ENCODE measurements at places on chromosomes 1 and 21.
A peak's percentile ranks its signal among the peaks of the same experiment; 100 is the strongest.

DNA sequence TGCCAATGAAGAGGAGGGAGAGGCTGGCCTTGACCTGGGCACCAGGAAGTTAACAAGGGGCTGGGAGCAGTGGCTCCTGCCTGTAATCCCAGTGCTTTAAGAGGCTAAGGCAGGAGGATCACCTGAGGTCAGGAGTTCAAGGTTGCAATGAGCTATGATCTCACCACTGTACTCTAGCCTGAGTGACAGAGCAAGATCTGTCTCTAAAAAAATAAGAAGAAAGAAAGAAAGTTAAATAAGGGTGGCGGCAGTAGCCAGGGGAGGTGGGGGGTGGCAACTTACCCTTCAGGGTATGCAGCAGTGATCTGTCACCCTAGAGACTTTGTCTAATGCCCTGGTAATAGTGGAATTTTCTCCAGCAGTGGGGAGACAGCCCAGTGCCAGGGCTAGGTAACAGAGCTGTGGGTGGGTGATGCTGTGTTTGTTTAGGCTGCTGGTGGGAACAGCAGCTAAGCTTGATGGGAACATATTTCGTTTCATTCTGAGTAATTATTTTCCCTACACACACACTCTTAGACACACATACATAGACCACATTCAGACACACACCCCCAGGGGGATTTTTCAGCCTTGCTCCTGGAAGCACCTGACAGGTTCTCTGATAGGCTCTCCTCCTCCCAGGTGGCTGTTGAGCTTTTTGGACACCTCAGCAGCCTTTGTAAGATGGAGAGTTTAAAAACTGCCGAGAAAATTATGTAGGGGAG, 11.3 kb upstream of the SYT6 start:
- no peak for DNase-seq

GRCh38 chr1:93565496-93566206, 116.0 kb downstream of the BCAR3 start:
- DNase-seq = no peak

GRCh38 chr21:46634966-46635323, 529 bp upstream of the PRMT2 start:
- peak; percentile 59 for DNase-seq

DNA sequence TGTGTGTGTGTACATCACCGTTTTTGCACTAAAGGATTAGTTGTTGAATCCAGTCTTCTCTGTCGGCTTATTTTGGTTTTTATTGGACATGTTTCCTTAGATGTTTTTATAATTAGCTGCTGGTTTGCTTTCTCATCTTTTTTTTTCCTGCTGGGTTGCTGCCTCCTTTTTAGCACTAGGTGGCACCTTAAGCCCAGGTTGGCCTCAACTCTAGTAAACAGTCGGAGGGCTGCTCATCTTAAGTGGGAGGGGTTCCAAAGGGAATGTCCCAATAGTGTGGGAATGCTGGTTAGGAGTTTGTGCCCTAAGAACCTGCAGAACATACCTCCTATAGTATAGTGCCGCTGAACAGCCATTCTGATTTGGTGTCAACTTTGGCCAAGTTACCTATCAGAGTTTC, 570.1 kb upstream of the CXADR start:
- DNase-seq = no peak

DNA sequence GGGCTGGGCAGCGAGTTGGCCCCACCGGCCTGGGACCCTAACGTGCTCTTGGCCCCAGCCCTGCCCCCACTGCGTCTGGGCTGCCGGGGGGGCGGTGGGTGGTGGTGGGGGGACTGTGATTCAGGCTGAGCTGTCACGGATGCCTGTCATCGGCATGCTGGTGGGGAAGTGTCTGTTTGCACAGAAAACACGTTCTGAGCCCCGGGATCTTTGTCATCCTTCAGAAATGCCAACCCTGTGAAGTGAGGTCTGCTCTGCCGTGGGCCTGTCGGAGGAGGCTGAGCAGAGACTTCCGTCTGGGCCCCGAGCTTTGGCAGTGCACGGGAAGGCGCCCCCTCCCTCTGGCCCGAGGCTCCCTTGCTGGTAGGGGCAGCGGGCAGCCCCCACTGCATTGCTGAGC, 24.3 kb upstream of the PLCH2 start:
- DNase-seq = peak; percentile 97

DNA sequence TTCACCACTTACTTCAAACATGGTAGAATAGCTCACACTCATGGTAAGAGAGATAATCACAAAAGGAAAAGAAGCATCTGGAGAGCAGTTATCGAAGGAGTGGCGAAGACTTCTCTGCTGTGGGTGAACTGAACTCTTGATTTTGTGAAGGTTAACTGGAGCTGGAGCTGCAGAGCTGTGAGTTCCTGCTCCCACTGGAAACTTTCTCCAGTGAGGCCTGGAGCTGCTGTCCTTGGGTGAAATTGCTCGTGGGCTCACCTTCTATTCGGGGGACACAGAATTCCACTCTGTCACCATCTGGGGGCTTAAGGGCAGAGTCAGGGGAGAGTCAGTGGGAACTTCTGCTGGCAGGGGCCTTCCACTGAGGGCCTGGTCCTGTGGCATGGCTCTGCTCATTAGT, 45.9 kb downstream of the MAB21L3 start:
- DNase-seq = no peak

- DNase-seq = no peak
These were observed 102.8 kb downstream of the CLIC6 start for GRCh38 chr21:34771512-34772028.

GRCh38 chr1:22754824-22755223, 44.2 kb downstream of the EPHB2 start:
- no peak for DNase-seq

DNA sequence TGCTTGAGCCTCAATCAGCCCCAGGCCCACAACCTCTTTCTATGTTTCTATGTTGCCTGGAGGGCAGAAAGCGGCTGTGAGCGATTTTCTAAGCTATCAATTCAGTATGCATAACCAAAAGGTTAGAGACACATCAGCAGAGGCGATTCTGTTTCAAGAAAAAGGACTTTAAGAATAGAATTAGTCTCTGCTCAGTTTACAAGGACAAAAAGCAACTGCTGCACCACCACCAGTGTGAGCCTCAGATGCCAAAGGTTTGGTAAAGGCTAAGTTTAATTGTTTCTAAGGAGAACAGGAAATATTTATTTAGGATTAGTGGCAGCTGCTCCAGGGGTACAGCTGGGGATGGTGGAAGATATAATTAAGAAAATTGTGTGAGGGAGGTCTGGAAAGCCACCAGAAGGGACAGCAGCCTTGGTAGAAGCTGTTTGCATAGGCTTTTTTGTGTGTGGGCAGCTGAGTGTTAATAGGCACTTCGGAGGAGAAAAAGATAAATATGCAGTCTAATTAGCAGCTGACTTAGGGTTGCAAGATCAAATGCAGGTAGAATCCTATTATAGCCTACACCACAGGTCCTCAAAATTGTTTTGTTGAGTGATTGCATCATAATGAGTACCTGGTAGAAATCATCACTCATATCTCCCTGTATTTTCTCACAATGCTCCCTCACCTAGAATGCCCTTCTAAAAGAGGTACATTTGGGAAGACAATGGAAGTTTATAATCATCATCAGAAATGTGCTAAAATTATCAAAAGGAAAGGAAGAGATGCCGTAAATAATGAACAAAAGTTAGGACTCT, 35.8 kb downstream of the ZC3H11B start:
- no peak for DNase-seq

DNA sequence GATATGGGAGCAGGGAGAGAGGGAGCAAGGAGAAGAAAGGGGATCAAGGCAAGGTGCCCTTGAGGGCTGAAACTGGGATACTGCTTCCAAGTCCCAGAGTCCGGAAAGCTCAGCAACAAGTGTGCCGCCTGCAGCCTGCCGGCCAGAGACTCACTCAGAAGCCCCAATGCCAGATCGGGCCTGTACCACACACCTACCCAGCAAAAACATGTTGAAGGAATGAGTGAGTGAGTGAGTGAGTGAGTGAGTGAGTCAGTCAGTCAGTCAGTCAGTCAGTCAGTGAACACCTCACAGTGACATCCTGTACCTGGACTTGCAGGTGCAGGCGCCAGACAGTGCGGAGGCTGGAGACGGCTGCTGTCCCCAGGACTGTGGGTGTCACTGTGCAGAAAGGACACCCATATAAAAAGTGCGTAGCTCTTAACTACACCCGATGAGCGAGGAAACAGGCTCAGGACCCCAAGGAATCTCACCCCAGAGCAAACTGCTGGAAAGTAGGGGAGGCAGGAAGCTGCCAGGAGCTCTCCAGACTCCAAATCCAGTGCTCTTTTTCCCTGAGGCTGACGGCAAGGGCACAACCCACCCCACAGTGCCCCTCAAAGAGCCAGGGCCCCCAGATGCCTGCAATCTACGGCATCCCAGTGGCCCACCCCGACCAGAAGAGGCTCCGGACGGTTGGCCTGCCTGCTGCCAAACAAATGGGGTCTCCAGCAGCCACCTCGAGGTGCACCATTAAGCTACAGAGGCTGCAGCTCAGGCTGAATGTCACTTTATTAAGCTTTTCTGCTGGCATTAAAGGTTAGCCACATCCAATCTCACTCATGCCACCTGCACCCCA, 261.7 kb downstream of the NPHP4 start:
- no peak for DNase-seq

DNA sequence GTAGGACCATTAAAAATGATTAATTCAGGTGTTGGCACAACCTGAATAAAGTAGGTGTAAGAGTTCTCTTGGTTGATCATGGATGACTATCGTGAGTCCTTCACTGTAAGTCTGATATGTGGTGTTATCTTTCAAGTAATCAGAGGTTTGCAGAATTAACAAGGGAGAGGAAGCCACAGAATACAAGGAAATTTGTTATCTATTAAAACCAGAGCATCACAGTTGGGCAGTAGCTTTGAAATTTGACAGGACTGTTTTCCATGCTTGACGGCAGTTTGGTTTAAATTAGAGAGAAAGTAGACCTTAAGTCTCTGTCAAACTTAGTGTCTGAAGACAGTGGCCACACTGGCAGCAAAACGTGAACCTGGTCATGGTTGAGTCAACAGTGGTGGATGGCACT, 139.5 kb upstream of the KCNK2 start:
- DNase-seq = no peak

GRCh38 chr1:214127705-214128104, 139.9 kb downstream of the PROX1 start:
- DNase-seq = no peak

DNA sequence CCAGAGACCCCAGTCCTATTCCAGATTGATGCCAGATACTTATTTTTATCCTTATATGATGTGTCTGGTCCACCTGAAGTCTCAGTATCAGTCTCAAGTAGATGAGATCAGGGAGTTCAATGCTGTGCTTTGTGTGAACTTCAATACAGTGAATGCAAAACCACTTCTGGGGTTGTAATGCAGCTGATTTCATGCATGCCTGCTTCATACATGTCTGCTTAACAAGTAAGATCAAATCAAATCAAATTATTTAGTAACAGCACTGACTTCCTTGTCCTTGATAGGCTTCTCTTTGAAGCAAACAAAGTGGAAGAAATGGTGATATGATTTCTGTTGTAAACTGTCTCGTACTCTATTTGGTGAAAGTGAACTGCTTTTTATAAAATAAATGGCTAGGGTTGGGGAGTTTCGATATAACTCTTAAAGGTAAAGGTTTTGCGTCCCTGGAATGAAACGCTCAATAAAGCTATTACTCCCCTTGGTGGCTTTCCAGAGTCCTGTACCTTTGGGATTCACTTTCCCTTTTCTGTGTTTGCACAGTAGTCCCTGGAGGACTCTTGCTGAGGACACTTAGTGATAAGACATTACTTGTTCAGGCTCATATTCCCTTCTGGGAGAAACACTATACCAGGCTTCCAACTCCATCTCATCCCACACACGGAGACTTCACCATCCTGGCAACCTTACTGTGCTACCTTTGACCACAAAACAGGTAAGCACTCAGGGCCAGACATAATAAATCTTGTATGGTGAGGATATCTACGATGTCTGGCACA, 59.3 kb downstream of the FH start:
- no peak for DNase-seq

DNA sequence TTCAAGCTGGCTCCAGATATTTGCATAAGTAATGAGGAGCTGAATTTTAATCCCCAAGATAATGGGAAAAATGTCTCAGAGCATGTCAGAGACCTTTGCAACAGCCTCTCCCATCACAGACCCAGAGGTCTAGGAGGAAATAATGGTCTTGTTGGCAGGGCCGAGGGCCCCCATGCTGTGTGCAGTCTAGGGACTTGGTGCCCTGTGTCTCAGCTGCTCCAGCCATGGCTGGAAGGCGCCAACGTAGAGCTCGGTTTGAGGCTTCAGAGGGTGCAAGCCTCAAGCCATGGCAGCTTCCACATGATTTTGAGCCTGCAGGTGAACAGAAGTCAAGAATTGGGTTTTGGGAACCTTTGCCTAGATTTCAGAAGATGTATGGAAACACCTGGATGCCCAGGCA, 134.7 kb downstream of the LYPLAL1 start:
- DNase-seq = no peak

DNA sequence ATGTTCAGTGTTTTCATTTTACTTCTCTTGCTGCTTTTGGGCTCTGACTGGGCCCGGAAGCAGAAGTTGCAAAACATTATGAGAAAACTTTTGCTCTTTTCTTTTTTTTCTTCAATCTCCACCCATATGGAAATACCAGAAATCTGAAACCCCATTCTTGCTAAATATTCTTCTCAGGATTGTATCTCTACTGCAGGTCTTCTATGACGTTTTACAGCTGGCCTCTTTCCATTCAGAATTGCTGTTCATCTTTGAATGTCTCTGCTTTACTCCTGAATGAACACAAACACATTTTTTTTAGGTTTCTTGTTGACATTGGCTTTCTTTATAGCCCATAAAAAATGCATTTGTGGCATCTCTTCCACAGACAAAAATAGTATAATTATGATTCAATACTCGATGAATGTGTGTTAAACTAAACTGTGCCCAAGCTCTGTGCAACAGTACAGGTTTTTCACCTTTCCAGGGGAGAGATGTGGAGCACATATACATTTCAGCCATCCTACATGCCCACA, 18.8 kb downstream of the PTPRC start:
- DNase-seq = no peak

DNA sequence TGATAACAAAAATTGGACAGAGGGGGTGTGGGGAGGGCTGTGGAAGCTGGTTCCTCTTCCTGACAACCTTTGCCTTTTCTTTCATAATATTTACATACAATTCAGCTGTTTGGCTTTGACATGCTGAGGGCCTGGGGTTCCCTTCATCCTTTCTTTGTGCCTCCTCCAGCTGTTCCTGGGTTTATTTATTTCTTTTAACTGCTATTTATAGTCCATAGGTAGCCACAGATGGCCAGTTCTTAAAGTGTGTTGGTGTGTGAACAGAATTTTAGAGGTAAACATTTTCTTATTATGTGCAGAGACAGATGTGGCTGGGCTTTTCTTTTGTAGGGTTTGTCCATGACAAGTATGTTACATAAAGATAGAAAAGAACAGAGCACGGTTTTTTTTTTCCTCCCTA, 34.1 kb upstream of the CNIH3 start:
- DNase-seq = no peak

Measured in kidney capillary endothelial cell (primary cell).